Aorta (tissue), 5 donors: ENCODE measurements at places on chromosomes 2 and 18.
A peak's percentile ranks its signal among the peaks of the same experiment; 100 is the strongest.

GRCh38 chr2:240966906-240967680 lies 31.3 kb upstream of the SNED1 start:
- peak; percentile 77 for DNase-seq

DNA sequence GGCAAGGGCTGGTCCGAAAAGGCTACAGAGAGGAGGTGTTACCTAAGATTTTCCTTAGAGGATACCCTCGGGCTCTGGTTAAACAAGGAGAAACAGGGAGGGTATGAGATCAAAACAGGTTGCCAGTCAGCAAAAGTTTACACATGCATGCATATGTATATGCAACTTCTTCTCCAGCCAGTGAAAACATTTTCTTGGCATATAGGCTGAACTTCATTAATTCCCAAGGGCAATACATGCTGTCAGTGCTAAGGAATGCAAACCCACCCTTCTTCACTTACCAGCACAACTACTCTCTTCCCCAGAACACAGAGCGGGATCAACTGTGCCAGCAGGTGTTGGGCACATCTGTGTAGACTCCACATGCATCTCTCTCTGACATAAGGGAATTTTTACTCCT lies 176.0 kb downstream of the GFPT1 start:
- DNase-seq = no peak

- no peak for DNase-seq
Observed at GRCh38 chr2:67776276-67776675, 286.5 kb downstream of the C1D start.

DNA sequence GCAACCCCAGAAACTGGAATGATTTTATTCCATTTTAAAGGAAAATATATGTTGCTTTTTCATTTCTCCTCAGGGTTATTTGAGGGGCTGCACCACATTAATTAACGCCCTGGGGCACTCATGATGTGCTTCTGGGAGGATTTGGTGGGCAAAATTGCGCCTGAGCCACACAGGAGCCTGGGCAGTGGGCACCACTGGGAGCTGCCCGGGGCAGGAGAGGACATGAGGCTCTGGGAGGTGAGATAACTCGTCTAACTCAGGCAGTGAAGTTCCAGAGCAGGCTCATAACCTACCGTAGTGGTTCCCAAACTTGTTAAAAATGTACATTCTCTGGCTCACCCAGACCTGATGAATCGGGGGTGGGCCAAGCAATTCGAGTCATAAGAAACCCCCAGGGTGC lies 68.3 kb downstream of the EDAR start:
- DNase-seq = peak; percentile 16

DNA sequence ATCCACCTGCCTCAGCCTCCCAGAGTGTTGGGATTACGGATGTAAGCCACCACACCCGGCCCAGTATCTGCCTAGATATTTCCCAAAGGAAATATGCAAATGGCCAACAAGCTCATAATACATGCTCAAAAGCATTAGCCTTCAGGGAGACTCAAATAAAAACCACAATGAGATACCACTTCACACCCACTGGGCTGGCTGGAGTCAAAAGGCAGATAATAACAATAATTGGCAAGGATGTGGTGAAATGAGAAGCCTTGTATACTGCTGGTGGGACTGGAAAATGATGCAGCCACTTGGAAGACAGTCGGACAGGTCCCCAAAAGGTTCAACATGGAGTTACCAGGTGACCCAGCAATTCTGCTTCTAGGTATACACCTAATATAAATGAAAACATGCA lies 20.5 kb upstream of the ZNF516 start:
- DNase-seq = no peak

- no peak for DNase-seq
Observed at GRCh38 chr2:130165293-130166016, 15.9 kb downstream of the SMPD4 start.

GRCh38 chr2:171794918-171795317 lies 99.1 kb downstream of the SLC25A12 start:
- DNase-seq = no peak

- DNase-seq = no peak
Observed at GRCh38 chr2:176079285-176079830, 4.4 kb downstream of the EVX2 start.

- DNase-seq = no peak
Observed at GRCh38 chr2:226086190-226086589, 686.7 kb downstream of the NYAP2 start.

GRCh38 chr2:239911641-239912071 lies 113.5 kb downstream of the NDUFA10 start:
- peak; percentile 58 for DNase-seq

DNA sequence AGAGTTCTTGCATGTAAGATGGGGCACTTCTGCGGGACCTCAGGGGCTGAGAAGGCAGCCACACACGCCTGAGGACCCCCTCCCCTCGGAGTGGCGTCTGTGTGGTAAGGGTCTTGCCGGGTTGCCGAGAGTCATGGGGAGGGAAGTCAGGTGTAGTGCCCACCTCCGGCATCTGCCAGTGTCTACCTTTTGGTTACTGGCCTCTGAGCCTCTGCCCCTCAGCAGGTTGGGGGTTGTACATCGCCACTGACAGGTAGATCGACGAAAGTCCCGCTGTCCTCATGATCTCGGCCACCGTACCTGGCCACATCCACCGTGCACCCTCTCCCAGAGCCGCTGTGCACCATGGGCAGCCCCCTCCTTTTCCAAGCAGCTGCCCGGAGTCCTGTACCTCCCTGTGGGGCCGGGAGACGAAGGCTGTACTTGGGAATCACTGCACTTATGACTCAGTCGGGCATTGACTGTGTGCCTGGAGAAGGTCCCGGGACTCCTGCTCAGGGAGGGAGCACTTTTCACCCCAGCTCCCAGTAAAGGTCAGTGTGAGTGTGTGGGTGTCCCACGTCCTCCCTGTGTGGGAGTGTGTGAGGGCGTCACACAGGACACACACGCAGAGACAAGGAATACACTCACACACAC lies 332.4 kb upstream of the MYT1L start:
- no peak for DNase-seq

- no peak for DNase-seq
Observed at GRCh38 chr2:227395556-227395955, 7.8 kb upstream of the SCYGR1 start.

- DNase-seq = peak; percentile 61
Observed at GRCh38 chr2:230913406-230914143, 11.5 kb downstream of the GPR55 start.

DNA sequence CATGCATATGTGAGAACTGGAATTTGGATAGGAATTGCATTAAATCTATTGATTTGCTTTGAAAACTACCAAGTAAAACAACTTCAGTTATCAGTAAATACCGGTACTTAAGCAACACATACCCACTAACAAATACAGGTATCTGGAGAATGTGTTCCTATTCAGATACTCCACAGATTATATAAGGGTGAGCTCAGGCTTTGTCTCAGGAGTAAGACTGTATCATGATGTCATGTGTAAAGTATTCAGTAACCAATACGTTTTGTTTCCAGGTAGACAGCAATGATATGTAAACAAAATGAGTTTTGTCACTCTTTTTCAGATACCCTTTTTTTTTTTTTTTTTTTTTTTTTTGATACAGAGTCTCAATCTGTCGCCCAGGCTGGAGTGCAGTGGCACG lies 74.8 kb downstream of the DSC3 start:
- no peak for DNase-seq

DNA sequence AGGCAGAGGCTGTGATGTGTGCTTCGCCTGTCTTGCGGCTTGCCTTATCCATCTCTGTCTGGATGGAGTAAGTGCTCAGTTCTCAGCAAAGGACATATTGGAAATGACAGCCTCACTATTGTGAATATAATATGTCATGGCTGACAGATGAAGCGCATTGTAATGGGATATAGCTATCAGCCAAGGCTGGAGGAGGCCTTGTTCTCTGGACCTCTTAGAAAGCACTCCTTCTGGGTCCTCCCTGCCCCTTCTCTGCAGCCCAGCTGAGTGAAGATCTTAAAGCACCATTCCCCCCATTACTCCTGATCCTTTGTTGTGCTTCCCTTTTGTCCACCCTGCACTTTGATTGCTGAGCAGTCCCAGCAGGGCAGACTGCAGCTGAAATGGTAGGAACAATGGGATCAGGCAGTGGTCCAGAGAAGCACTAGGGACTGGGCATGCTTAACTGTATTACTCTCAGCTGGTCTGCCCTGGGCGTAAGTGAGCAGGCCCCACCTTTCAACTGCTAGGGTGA lies 265.3 kb downstream of the SETBP1 start:
- no peak for DNase-seq

DNA sequence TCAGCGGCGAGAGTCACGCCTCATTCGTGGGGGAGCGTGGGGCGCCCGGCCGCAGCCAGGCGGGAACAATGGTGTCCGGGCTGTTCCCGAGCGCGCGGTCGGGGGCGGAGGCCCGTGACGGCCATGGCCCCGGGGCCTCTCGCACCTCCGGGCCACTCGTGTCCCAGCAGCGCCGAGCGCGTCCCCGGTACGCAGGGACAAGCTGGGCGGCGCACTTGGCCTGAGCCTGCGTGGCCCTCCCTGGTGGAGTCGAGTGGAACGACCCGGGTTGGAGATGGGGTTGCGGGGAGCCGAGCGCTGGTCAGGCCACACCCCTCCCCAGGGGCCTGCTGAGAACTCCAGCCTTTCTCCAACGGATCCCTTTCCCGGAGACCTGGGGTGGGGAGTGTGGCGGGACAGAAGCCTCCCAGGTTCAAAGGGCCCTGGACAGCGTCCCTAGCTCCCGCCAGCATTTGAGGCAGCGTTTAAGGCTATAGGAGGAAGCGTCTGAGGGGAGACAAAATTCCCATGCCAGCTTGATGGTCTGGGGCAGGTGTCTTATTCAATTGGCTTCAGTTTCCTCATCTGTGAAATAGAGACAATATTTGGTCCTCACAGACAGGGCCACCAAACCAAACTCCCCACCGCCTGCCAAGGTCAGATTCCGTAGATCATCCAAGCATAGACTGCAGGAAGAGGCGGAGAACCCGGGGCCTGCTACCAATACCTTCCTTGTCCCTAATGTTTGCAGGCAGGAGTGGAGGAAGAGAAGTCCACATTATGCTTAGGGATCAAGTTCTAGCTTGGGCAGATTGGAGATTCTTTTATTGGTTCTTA lies 553 bp downstream of the CNDP2 start:
- DNase-seq = peak; percentile 73

DNA sequence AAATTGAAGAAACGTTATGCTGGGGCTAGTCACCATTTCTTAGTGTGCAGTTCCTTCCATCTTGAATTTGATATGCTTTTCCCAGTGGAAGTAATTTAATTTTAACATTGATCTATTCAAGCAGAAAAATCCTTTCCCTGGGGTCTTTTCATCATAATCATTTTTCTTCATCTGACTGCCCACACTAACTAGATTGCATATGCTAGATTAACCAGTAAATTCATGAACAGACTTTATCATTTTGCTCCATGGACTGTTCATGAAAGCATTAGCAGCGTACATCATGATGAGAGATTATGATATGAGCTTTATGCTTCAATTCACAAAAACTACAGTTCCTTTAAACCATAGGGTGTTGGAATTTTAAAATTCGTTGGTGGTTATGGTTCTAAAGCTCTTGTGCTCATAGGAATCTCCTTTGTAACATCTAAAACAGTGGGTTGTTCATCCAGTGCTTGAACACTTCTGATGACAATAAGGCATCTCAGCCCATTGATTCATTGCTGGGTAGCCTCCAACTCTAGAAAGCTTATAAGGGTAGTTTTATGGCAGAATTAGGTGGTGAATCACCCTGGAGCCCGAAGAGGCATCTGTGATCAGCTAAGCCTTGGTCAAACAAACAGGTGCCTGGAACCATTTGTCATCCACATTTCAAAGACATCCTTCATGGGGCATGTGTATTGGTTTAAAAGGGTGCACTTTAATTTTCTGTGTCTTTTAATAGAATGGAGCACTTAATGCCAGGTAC lies 77.2 kb upstream of the NDUFV2 start:
- no peak for DNase-seq

DNA sequence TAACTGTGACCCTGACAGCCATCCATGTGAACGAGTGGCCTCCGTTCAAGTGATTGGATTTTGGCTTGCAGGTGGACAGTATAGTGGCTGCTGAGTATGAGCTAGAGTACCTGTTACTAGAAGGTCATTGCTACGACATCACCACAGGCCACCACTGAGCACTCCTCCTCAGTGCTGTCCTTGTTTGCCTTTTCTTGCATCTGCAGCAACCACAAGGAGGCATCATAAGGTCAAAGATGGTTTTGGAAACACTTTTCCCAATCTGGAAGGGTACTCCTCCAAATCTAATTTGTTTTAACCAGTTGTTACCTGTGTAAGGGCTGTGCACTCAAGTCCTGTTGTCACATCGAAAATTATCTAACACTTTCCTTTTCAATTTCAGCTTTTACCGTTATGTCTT lies 81.2 kb downstream of the UGGT1 start:
- DNase-seq = no peak

DNA sequence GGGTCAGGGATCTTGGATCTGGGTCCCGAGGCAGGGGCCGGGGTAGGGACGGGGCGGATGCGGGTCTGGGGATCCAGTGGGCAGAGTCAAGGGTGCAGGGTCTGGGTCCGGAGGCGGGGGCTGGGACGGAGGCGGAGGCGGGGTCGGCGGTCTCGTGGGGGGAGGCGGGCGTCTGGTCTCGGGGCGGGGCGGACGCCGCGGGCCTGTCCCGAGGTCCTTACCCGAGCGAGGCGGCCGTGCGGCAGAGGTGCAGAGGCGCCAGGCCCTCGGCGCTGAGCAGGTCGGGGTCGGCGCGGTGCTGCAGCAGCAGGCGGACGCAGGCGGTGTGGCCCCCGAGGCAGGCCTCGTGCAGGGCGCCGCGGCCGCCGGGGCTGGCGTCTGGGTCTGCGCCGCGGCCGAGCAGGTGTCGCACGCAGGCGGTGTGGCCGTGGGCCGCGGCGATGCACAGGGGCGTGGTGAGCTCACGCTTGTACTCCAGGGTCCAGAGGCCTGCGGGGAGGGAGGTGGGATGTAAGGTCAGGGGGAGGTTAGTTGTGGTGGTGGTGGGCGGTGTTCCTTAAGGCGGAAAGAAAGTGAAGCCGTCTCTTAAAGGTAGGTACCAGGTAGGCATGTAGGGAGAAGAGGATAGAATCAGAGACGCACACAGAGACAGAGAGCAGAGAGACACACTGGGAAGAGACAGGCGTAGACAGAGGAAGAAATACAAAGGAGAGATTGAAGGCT lies 26.6 kb downstream of the ASB18 start:
- peak; percentile 74 for DNase-seq
